Stimulated activated CD8-positive, alpha-beta memory T cell treated with anti-CD3 and anti-CD28 coated beads, Interleukin-7, amount 100 ng/mL, for 48 hours (primary cell): ENCODE measurements at places on chromosomes 5 and 9.

- no peak for DNase-seq
Observed at GRCh38 chr9:125971050-125971449, 223.9 kb downstream of the PBX3 start.

GRCh38 chr9:21070171-21070571 lies 7.6 kb downstream of the IFNB1 start:
- DNase-seq: no peak

- no peak for DNase-seq
Observed at GRCh38 chr5:111695991-111696390, 61.0 kb downstream of the NREP start.

GRCh38 chr9:2741441-2742158 lies 24.3 kb downstream of the KCNV2 start:
- DNase-seq: no peak

DNA sequence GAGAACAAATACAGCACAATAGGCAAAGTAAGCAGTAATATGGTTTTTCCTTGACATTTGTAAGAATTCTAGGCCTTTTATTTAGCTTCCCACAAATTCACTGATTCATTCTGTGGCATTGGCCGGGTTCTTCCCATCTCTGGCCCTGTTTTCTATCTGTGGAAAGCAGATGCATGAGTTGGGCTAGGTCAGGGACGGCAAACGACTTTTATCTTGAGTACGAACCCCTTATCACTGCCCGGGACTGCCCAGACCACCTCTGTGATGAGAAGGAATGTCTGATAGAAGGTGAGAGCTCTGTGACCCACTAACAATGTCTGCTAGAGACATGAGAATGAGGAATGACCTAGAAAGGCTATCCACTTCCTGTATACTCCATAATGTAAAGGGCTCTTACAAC lies 35.4 kb upstream of the ADAM19 start:
- DNase-seq: no peak

DNA sequence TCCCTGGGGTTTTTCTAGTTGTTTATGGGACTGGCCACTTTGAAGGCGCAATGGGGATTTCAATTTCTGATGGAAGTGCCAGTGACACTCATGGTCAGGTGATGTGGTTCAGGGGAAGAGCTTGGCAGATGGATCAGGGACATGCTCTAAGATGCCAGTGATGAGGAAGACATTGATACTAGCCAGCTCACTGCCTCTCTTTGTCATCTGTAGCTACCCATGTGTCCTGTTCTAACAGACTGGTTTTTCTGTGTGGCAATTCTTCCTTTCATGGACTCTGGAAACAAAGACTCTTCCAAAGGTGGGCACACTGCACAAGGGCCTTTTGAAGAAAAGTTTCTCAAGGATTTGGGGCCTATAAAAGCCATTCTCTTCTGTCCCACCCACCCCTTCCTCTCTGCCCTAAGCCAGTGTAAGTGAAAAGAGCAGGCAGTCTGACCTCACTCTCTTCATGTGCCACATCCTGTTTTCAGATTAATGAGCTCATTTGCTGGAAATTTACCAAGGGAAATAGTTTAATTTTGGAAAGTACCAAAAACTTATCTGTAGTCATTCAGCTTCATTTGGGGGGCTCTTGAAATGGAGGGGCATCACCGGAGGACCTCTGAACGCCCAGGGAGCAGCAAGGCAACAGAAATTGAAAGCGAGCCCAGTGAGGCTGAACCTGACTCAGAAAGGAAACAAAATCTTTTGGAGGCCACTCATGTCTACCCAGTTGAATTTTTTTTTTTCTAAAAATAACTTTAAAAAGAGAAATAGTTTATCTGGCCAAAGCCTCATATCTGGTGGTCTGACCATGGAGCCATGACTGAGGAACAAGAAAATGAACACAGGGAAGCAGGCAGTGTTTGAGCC lies 4.9 kb upstream of the TRAF1 start:
- DNase-seq: peak; percentile 67

DNA sequence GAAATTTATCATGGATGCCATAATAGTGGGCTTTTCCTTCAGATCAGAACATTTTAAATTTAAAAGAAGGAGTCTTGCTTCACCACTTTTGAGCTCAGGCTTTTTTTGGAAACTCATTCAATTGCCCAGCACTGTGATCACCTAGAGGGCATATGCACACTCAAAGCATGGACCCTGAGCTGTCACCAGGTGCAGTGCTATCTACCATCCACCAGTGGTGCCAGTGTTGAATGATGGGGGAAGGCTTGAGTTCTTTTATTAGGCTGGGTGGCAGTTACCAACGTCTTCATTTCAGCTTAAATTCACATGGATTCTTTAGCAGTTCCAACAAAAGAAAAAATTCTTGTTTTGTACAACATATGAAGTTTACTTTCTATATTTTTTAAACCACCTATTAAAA lies 164.1 kb downstream of the CFAP90 start:
- DNase-seq: no peak

DNA sequence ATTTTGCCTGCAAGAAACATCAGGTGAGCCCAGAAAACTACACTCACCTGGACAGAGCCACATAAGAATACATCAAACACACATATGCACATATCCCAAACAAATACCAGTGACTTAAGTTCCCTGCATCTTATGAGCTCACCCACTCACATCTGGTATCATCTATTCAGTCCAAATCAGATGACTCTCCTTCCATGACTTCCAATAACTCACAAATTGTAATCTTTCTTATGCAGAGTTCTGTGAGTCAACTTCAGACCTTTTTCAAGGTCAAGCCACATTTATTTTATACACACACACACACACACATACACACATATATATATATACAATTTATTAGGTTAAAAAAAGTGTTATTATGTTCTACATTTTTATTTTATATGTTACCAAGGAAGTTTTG lies 1711.9 kb upstream of the CDH9 start:
- DNase-seq: no peak

GRCh38 chr5:107887166-107887943 lies 216.6 kb upstream of the EFNA5 start:
- DNase-seq: no peak

DNA sequence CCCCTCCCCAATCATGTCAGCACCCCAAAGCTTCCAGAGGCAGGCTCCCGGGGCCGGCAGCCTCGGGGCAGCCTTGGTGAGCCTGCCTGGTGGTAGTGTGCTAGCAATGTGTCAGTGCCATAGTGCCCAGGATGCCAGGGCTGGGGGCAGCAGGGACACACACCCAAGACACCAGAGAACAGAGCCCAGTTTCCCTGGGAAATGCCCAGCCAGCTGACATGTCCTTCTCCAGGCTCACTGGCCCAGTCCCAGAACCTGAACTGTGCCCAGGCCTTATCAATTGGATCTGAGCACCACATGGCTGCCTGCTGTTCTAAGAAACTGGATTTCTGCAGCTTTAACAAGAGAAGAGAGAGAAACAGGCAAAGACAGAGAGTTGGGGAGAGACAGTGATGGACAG lies 74.9 kb upstream of the LRRTM2 start:
- no peak for DNase-seq

GRCh38 chr5:89570557-89570956 lies 687.6 kb upstream of the MEF2C start:
- no peak for DNase-seq

- DNase-seq: no peak
Observed at GRCh38 chr5:145585443-145586148, 249.5 kb downstream of the PRELID2 start.

DNA sequence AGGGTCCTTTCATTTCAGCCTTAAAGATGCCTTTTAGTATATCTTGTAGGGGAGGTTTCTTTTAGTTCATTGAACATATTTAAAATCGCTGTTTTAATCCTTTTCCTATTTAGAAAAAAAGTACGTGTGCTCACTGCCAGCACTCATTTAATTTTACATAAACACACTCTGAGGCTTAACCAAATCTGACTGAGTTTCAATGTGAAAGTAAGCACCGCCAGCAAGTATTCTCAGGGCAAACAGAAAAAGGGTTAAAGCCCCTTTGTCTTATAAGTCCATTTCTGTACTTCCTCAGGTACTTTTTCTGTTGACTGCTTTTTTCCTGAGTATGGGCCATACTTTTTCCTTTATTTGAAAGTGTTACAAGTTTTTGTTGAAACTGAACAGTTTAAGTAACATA lies 31.8 kb downstream of the SMC5 start:
- no peak for DNase-seq

DNA sequence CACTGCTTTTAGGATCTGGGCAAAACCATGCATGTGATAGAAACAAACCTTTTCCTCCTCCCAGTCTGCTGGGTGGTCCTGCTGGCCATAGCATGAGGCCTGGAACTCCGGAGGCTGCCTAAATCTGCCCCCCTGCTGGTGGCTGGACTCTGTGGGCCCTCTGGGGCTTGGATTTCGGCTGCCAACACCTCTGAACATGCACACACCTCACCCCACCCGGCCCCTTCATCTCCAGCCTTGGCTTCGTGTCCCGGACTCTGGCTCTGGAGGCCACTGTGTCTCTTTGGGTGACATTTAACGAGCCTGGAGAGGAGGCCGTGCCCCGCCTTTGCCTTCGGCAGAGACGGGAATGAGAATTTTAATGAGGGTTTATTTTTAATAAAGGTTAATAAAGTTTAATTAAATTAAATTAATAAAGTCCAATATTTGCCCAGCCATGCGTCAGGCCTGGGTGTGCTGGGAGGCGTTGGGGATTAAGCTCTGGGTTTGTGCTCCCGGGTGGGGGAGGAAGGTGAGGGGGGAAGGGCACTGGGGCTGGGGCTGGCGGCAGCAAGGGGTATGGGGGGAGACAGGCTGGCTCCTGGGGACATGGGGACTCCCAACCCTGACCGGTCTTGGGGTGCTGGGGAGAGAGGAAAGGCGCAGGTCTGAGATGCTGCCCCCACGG lies 251.8 kb downstream of the PBX3 start:
- no peak for DNase-seq

- no peak for DNase-seq
Observed at GRCh38 chr9:134929193-134930158, 11.8 kb upstream of the FCN1 start.

- DNase-seq: no peak
Observed at GRCh38 chr9:15295761-15296405, 11.1 kb downstream of the TTC39B start.

DNA sequence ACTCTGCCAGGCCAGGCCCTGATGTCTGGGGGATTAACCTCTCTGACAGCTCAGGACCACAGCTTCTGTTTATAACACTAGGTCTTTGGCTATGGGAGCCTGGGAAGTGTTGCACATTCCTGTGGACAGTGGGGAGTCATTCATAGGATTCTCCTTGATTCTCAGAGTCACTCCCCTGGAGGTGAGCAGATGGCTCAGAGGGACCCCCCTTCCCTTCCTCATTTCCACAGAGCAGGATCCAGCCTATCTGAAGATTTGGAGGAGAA lies 60.2 kb downstream of the NRG2 start:
- DNase-seq: no peak

DNA sequence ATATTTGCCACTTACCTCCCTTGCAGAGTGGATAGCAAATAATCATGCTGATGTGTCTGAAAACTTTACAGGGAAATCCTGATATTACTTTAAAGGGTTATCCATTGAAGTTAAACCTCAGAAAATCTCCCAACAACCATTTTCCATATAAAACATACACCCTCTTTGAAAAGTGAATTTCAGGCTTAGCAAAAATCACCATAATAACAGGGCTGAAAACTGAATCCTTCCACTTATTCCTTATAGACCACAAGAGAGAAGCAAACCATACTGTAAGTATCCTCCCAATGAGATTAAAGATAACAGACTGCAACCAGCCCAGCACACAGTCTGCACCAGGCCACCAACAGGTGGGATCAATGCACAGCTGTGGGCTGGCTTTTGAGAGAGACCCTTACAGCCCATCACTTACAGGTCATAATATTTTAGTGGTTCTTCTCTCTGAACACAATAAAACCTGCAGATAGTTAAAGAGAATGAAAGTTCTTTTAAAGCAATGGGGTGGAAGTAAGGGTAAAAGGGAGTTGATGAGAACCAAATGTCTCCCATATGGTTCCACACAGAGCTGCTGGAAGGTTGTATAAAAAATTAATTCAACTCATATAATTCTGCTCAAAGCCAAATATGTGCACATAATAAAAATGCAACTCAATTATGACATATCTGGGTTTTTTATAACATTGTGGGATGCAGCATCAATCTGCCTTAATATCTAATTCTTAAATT lies 376.2 kb upstream of the GRAMD2B start:
- no peak for DNase-seq

DNA sequence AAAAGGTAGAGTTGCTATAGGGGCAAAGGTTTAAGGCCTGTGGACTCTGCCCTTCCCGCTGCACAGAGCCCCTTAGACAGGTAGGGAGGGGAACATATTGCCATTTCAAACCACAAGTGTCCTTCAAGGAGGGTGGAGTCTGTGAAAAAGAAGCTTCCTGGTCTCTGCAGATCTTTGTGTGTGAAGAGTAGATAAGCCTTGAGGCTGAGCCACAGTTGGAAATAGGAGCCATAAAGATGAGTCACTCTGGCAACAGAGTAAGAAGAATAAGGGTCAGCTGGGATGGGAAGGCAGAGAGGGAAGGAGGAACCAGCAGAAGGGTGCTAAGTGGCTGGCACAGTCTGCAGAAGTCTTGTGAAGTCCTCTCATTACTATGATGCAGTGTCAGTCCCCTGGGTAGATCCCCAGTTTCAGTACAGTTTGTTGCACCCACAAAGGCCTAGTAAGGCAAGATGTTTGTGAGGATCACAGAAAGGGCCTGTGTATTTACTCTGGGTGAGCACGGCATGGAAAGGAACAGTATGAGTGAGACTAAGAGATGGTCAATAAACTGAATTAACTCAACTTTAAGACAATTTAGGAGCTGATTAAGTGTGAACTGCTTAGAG lies 18.1 kb downstream of the GRXCR2 start:
- DNase-seq: no peak

- DNase-seq: no peak
Observed at GRCh38 chr9:121312169-121312568, 44.2 kb downstream of the GSN start.
